ENCODE measurements at places on chromosomes 16 and 17.

GRCh38 chr17:32564325-32564724, 77.5 kb downstream of the CDK5R1 start:
- DNase-seq, result no peak

GRCh38 chr17:17217995-17218394, 11.9 kb upstream of the PLD6 start:
- no peak for DNase-seq

DNA sequence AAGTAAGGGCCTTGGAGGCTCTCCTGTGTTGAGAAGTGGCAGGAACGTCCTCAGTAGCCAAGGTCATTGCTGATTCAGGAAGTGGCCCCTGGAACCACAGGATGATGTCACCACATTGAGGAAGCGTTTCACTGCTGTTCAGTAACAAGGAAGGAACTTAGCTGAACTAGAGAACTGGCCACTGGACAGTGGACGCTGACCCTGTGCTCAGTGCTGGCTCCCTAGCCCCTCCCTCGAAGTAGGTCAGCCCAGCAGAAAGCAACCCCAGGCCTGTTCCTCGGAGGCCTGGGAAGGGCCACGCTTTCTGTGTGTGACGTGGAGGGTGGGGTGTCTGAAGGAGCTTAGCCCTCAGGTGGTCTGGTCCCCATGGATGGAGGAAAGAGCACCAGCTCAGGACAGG, 58.3 kb downstream of the B9D1 start:
- DNase-seq, result no peak

DNA sequence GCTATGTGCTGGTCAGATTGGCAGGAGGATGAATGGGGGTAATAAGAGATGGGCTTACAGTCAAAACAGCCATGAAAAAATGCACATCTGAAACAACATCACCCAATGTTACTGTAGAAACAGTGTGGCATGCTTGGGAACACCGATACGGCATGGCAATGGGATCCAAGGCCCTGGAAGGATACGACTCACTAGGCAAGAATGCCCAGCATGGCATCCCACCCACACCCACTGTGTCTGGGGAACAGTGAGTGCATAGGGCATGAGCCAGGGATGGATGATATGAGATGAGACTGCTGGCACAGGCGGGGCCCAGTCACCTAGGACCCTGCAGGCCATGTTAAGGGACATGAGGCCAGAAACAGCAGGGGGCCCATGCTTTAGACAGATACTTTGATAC, 11.5 kb downstream of the TRIM25 start:
- no peak for DNase-seq

DNA sequence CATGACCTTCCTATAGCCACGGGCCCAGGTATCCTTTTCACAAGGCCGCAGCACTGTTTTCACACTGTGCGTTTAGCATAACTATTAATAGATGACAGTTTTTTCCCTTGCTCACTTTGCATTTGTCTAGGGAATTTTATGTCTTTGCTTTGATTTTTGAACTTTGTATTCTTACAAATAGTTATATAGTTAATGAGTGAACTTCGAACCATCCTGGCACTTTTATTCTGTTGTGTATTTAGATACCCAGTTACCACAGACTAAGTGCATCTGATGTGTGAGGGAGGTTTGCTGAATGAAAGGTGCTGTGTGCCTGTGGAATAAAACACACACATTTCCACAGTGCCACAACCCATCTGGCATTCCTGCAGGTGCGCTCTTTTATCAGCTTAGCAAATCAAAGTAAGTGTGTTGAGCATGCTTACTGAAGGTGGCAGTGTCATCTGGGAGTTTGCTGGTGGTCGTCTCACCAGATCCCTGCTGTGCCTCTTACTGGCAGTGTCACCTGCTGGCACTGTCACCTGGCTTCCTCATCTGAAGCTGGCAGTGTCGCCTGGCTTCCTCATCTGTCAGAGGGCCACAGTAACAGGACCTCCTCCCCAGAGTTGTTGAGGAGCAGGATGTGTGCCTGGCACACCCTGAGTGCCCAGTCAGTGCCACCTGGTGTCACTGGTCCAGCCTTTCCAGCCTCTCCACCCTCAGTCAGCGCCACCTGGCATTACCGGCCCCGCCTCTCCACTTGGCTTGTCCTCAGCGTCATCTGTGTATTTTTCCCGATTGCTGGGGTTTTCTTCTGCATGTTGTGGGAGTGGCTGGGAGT, 37.6 kb downstream of the USP10 start:
- DNase-seq, result no peak

GRCh38 chr17:46822388-46822921, 4.0 kb upstream of the WNT3 start:
- no peak for DNase-seq

DNA sequence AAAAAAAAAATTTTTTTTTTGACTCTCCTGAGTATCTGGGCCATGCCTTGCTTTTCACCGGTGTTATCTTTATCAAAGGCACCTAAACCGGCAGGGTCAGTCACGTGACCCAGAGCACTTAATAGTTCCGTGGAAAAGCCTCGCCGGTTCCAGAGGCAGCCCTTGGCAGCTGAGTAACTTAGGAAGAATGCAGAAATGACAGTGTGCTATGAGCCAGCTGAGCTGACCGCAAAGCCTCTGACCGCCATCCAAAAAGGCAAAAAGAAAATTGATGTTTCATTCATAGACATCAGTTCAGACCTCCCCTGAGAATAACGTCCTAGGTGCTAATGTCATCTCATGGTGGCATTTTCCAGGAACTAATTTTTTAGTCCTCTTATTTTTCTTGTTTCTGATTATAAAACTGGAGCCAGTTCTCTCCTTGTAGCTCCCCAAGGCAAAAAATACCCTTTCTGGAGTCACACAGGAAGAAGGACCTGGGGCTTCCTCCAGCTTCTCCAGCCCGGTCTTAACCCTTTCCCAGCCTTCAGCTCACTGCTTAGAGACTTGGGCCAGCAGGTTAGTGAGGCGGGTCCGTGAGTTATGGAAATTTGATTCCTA, 122.6 kb downstream of the SOCS1 start:
- no peak for DNase-seq

GRCh38 chr17:77686903-77687302, 271.6 kb upstream of the TNRC6C start:
- no peak for DNase-seq

DNA sequence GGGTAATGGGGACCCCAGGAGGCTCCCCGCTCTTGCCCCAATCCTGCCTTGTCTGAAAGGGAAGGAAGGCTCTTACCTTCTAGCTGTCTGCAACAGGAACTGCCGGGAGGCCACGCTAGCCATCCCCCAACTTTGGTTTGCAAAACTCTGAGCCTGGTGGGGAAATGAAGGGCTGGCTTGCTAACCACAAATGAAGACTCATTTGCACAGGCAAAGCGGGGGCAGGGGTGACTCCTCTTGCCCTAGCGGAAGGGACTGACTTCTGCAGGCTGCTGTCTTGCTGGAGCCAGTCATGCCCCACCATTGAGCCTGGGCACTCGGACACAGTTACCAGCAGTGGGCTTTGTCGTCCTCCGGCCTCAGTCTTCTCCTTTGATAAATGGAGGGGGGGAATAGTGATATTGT, 52.6 kb downstream of the PLCG2 start:
- peak; percentile 30 for DNase-seq
